ENCODE measurements at places on chromosomes 16 and 17.

GRCh38 chr16:734208-734980 lies 6.4 kb downstream of the CIAO3 start:
- no peak for DNase-seq

GRCh38 chr17:49873926-49874325 lies 26.1 kb upstream of the TAC4 start:
- no peak for DNase-seq

GRCh38 chr16:85819245-85819644 lies 19.8 kb downstream of the COX4I1 start:
- DNase-seq, result peak; percentile 64

DNA sequence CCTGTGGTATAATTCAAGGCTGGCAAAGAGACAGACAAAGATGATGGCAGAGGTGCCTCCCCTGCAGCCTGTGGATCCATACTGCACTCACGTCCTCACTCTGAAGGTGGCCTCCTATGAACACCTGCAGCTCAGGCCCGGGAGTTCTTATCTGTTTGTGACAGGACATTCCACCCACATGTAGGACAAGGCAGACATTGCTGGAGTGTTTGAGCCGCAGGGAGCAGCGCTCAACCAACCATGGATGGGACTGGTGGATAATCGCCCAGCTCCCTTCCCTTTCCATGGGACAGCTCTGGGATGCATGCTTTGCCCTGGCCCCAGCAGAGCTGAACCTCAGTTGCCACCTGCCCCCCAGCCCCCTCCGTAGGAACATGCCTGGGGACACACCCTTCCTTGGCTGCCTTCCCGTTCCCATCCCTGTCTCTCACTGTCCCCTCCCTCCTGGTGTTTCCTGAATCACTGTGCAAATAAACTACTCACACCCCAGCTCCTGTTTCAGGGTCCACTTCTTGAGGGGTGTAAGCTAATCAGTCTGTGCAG lies 22.2 kb downstream of the ITPRIPL2 start:
- no peak for DNase-seq

DNA sequence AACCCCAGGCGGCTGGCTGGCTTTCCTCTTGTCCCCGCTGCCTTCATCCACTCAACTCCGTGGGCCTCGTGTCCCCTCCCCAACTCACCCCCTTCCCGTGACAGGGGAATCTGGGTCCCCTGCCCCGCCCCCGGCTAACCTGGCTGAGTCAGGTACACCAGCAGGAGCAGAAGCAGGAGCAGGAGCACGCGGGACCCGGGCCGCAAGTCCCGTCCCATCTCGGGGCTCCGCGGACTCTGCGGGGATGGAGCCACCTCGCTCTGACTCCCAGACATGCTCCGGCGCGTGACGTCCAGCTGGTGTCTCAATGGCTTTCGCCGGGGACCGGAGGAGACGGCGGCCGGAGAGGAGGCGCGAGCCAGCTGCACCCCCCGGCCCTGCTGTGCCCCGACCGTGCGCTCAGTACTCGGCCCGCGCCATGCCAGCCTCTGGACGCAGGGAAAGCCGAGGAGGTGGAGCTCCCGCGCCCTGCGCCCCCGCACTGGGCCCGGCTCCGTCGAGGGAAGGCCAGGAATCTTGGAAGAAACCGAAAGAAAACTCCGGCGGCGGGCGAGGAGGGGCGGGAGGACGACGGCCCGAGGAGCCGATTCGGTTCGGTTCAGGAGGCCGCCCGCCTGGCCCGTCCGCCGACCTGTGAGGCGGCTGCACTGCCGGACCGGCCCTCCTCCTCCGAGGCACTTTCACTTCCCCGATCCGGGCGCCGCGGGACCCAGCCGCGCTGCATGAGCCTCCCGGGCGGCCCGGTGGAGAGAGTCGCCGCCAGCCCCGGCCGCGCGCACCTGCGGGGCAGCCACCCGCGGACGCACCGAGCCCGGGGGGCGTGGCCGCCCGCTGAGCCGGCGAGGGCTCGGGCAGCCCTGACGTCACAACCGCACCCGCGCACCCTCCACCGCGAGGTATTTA lies at the start of the genes CXCL16 and ZMYND15:
Gene CXCL16 (minus strand): TSS at position 807 of the 903 bp plus-strand sequence. CDS start 589 bp downstream, at position 218.
Gene ZMYND15 (plus strand): TSS at position 712 of the 903 bp plus-strand sequence. CDS start 716 bp downstream, outside the sequence.
- peak; percentile 87 for DNase-seq

DNA sequence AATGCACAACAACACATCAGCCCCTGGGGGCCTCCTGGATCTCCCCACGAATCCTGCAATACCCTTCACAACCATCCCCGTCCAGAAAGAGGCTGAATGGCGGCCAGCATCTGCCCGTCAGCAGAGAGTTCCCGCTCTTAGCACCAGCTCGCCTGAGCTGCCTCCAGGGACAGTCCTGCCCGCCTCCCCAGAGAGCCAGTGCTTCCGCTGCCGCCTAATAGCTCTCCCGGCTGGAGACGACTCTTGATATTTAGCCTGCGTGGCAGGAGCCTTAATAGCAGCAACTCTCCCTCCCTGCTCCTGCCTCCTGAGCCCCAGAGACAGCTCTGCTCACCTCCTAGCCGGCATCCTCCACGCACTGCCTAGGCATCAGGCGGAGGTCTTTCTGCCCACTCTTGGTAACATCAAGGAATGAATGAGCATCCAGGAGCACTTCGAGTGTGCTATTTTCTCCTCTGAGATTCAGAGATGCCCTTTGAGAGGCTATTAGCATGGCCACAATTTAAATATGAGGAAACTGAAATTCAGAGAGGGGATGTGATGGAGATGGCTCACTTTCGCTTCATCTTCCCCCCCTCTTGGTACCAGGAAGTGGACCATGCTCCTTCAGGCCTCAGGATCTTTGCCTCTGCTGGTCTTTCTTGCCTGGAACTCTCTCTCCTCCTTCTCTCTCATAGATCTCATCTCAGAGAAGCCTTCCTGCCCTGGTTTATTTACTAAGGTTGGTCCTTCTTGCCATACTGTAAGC lies 67.9 kb downstream of the RAI1 start:
- no peak for DNase-seq
